ENCODE measurements at places on chromosomes 13 and 19.

DNA sequence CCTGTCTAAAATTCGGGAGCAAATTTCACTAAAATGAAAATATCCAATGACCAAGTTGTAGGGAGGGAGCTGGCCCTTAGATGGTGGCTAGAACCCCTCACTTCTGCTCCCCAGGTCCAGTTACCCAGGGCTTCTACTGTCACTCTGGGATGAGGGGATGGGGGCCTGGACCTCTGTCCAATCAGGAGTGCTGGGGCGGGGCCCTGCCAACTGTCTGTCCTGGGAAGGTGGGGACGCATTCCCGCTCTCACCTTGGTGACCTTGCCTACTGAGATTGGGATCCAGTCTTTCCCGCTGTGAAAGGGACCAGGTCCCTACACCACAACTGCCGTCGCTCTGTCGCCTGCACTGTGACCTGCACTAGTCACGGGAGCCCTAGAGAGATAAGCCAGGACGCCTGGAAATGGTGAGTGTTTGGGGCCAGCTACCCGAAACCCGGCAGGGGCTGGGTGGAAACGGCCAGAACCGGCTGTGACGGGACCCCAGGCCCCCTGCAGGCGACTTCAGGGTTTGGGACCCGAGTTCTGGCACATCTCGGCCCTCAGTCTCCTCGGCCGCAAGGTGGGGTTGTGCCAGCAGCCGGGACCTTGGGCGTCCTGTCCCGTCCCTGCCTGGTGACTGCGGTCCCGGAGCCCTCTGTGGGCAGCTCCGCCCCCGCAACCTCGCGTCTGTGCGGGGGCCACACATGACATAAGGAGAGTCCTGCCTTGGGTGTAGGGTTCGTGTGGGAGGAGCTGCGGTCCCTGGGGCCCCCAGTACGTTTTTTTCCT, 22.8 kb downstream of the ZNF20 start:
- no peak for DNase-seq

DNA sequence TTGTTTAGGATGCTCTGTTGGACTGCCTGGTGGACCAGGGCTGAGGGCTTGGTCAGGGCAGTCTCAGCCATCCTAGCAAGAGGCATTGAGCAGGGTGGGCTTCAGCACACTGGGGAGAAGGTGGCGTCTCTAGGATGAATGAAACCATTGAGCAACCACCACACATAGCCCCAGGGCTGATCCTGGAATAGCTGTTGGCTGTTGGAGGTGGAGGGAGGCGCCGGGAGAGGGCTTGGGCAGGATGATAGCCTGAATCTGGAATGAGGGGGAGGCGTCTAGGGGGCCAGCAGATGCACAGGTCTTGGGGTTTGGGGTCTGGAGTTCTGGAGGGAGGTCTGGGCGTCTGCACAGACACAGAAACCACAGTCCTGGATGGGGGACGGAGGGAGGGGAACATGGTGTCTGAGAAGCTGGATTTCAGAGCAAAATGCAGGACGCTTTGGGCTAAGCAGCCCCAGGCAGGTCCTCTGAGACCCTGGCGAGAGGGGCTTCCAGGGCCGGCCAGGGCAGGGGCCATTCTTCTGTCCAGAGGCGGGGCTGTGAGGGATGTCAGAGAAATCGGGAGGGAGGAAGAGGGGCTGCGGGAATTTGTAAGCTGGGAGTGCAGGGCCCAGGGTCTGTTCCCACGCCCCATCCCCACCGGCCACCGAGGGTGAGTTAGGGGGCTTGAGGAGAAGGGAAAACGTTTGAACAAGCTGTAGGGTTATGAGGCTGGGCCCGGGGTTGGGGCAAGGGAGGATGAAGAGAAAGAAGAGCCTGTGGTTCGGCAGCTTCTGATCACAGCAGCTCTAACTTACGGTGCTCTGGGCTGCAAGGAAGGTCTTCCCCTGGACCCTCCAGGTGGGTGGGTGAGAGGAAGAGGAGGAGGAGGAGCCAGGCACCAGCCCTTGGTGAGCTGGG, 5.2 kb downstream of the TRAPPC5 start:
- no peak for DNase-seq

- no peak for DNase-seq
Measured at GRCh38 chr13:72559716-72560115, 167.7 kb downstream of the MZT1 start.

DNA sequence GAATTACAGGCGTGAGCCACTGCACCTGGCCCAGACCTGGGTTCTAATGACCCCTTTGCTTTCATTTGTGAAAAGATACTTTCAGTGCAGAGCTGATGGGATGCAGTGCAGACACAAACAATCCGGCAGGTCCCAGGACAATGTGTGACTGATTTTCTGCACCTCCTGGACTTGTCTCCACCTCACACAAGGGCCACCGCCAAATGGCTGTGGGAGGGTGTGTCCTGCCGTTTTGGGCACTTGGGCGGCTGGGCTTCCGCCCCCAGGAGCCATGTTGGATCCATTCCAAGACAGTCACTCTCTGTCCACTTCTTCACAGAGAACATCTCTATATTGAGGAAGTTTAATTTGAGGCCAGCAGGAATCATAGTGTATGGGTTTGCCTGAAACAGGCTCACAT, 112.3 kb upstream of the ZNF507 start:
- no peak for DNase-seq

DNA sequence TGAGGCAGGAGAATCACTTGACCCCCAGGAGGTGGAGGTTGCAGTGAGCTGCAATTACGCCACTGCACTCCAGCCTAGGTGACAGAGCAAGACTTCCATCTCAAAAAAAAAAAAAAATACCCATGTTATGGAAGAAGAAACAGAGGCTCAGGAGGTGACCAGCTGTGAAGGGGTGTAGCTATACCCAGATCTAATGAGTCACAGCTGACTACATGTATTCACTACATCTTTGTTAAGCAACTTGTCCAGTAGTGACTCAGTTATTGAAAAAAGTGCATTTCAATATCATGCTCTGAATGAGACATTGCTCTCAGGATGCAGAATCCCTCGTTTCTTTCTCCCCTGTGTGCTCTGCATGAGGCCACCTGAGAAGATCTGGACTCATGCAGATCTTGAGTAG, 16.1 kb upstream of the SPART start:
- no peak for DNase-seq

DNA sequence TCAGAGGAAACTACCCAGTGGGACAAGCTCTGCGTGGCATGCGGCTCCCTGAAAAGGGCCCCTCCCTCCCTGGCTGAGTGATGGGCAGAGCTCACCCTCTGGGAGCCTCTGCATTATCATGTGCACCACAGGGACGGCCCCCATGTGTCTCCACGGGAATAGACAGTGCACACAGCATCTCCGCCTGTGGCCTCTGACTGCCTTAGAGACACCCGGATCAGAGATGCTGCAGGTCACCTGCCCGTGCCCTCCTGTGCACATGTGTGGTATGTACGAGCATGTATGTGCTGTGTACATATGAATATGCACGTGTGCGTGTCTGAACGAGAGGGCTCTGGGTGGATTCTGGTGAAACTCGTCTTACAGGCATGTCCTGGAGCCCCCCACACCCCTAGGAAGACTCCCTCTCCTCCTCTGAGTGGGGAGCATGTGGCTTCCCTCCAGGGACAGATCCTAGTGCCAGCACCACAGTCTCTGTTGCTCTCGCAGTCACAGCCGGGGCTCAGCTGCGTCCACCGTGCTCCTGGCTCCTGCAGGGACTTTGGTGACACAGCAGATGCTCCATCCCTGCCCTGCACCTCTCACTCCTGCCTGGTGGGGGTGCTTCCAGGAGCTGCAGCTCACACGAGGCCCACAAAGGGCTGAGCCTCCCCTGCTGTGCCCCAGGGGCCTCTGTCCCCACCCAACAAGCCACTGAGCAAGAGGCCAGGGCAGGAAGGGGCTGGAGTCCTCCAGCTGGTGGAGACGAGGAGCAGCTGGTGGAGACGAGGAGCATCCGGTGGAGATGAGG, 19.6 kb downstream of the C13orf46 start:
- DNase-seq, result no peak

- no peak for DNase-seq
Measured at GRCh38 chr19:45049073-45049736, 10.4 kb downstream of the CLASRP start.

DNA sequence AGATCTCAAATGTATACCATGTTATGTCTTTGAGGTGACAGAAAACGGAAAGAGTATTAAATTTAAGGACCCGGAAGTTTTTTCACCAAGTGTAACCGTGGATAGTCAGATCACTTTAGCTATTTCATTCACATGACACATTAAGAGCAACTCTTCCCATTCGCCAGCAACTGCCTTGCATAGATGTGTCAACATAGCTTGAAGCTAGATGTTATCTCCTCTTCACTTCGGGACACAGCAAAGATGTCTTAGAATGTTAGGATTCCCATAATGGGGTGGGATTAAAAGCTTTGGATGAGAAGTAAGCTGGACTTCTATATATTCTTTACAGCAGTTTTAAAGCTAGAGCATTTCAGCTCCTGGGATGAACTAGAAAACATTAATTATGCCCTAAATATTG, 1135.9 kb upstream of the PCDH20 start:
- DNase-seq, result no peak

DNA sequence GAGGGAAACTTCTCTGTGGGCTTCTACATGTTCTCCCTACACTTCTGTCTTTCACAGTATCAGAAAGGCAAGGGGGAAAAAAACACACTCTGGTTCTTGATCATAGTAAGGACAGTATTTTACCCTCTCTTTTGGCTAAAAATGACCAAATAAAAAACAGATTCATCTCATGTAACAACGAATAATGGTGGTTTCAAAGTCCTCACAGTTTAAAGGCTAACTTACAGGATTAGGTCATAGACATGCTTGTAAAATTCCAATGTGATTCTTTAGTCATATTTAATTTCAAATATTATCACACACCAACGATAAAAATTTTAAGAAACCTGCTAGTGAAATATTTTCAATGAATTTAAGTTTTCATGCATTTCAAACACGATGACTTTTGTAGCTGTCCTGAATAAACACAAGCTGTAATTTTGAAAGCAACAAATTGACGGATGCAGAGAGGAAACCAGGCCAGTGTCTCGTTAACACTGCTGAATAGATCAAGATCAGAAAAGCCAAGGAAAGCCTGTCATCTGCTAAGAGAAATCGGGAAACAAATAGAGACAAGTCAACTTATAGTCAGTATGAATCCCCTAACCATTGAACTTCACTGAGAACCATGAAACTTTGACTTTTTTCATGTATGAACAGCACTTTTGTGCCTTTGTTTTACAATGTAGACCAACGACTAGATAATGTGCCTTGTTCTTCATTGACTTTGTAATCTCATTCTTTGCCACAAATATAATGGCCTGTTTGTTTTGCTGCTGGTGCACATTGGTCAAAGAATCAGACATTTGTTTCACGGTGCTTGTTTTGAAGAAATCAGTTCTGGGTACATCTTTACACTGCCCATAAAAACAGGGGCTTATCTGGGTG, 22.0 kb downstream of the MBNL2 start:
- no peak for DNase-seq

Measured in stimulated activated CD8-positive, alpha-beta memory T cell treated with anti-CD3 and anti-CD28 coated beads, Interleukin-4, amount 100 ng/mL, for 48 hours (primary cell).